ENCODE measurements at places on chromosomes 6 and 20.

- DNase-seq: no peak
These were observed 158.3 kb downstream of the DOK5 start for GRCh38 chr20:54633374-54634355.

DNA sequence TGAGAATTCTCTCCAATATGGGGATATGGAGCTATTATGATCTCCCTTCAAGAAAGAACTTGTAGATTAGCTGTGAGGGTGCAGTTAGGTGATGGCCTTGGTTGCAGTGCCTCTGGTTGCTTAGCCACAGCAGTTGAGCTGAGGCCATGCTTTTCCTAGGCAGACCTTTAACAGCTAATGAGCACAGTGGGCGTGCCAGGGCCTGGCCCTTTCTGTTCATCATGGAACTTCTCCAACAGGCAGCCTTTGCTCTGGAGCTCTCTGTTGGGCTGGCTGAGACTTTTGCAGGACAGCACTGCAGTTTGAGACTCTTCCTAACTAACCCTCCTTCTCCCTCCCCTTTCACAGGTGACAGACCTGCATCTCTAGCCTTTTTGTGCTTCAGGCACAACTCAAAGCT, 39.7 kb upstream of the TMEM170B start:
- no peak for DNase-seq

DNA sequence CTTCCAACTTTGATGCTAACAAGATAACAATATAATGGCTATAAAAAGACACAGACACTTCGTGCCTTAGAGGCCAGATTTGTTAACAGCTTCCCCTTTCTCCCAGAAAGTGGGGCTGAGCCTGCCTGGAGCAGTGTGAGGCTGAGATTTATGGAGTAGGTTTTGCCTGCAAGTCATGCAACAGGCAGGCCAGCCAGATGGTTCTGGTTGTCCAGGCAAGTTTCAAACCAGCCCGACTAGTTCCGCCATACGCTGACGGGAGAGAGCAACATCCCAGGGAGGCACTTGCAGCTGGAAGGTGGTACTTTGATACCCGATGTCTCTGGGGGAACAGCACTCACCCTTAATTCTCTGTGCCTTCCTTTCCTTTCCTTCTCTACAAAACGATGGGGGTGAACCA, 81.3 kb upstream of the NAA20 start:
- no peak for DNase-seq

DNA sequence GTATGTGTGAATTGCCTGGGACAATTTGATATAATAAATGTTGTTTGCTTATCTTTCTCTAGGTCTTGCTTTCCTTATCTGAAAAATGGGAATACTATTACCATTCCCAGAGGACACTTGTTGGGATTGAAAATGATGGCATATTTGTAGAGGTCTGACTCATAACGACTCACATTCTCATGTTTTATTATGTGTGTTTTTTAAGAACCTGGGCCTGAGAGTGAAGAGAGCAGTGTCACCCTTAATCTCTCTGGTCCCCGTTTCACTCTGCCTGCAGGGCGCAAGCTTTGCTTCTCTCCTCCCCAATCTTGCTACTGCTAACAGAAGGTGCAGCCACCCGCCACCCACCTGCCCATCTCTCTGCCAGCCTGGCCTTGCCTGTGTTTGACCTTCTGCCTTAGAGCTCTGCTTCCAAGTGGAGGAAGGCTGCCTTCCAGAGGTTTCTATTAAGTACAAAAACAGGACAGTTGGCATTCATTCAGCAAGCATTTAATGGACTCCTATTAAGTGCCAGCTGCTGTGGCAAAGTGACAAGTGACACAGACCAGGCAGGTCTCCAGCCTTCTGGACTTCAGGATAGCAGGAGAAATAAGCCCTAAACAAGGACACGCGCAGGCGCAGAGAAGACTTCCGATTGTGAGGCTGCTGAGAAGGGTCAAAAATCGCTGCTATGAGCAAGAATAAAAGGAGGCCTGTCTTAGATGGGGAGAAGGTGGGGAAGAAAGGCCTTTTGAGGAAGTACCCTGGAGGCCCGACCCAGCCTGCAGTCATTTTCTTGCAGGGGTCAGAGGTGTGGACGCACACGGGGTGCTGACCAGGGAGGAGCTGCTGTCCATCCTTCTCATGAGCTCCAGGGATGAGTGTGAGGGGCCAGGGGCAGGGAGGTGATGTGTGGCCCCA, 112.5 kb downstream of the JPH2 start:
- no peak for DNase-seq

DNA sequence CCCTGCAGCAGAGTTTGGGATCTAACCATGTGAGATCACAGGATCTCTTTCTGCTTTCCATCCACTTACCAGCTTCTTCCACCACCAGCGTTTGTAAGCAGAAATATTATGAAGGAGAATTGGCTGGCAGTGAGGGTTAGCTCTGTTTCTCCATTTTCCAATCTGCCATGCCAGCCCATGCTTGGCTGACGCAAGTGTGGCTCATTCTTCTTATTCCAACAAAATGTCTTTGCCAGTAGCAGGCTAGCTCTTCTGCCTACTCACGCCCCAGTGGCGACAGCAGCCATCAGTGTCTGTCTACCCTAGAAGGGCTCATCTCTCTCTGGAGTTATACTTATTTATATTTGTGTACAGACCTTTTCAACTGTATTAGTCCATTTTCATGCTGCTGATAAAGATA, 286.2 kb downstream of the FARS2 start:
- DNase-seq: no peak

- DNase-seq: no peak
These were observed 141.0 kb upstream of the BTBD3 start for GRCh38 chr20:11776687-11777086.

GRCh38 chr6:161943561-161943960, 669.7 kb upstream of the AGPAT4 start:
- no peak for DNase-seq

DNA sequence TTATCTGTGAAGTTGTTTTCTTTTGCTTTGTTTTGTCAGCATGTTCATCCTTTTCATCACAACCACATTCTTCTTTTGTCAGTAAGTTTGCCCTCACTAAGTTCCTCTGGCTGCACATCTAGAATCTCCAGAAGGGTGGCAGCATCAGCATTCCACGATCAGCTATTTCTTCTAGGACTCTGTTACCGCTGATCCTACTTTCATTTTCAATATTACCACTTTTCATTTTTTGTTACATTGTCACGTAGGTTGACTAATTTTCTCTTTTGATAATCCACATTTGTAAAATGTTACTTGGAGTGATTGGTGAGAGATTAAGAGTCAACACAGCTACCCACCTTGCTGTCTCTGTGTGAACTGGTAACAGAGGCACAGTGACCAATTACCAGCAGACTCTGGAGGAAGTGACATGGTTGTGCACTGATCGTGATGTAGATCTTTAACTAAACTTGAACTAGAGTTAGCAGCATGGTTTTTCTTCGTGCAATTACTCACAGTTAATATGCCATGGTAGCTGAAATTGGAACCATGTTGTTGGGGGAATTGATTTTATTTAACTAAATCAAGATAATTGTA, 307.9 kb upstream of the SLC35B3 start:
- no peak for DNase-seq

- no peak for DNase-seq
These were observed 326.6 kb downstream of the ZFAND3 start for GRCh38 chr6:38146021-38146733.

DNA sequence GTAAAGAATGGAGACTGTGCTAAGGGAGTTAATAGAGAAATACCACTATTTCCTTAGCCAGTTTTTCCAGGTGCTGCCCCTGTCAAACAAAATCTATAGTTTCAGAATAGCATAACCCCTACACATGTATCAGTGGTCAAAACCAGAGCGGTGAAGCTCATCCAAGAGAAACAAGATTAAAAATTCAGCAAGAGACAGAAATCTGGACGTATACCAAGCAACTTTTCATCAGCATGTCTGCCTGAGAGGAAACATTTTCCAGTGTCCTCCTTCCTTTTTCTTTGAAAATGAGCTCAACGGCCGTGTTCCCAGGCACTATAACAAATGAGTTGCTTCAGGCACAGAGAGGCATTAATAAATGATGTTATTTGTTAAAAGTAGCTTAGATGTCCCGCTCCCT, 416.5 kb downstream of the BCKDHB start:
- no peak for DNase-seq

DNA sequence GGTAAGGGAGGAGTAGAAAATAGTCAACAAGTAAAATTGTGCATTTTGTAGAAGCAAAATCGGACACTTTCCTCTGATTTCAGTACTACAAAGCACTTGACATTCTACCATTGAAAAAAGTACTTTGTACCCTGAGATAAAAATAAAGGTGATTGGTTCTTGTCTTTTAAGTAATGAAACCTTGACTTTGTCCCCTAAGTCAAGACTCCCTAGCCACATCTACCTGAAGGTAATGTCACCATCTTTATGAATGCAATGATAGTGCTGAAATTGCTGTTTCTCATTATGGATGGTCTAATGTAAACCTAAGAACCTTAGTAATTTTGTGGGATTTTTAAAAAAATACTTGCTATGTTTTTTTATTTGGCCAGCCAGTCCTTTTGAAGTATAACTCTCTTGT, 2.4 kb upstream of the MAN1A1 start:
- no peak for DNase-seq

GRCh38 chr6:17780061-17780460, 73.3 kb upstream of the NUP153 start:
- DNase-seq: no peak

DNA sequence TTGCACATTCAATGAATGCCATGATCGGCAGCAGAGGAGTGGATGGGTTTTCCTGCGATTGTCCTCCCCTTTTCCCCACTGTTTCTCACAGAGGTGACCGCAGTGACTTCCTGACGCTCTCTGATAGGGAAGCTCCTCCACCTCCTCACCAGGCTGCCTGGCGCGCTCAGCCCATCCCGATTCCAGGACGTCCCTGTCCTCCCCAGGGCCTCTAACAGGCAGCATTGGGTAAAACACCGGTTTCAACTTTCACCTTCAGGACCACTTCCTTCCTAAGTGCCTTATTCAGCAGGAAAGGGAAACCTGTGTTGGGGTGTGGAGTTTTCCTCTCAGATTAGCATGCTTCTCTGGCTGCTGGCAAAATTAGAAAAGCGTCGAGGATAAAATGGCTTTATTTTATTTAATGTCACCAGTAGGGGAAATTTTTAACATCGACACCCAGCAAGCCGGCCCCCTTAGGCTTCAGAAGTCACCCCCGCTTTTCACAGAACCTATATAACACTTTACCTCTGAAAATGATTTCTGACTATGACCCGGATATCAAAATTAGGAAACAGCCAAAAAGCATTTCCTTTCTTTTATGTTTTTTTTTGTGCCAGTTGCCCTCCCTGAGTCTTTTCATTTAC, 570.4 kb upstream of the GJE1 start:
- no peak for DNase-seq

GRCh38 chr6:154805288-154805911, 72.2 kb downstream of the SCAF8 start:
- DNase-seq: no peak

GRCh38 chr20:45444050-45444449, 25.5 kb upstream of the WFDC2 start:
- DNase-seq: no peak

DNA sequence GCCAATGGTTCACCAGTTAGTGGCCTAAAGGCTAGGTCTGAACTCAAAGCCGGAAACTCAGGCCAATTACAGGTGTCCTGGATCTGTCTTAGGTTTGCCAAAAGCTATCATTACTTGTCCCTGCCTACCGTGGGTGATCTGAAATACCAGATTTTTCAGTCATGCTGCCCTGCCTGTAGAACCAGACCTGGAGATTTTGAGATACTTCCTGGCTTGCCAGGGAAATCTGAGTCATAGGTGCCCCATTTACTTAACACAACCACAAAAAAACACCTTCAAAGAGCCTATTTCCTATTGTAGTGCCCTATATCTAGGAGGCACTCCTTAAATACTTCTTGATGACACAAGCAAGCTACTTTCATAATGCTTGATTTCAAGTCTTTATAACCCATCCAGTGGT, 13.9 kb upstream of the RANBP9 start:
- DNase-seq: no peak

DNA sequence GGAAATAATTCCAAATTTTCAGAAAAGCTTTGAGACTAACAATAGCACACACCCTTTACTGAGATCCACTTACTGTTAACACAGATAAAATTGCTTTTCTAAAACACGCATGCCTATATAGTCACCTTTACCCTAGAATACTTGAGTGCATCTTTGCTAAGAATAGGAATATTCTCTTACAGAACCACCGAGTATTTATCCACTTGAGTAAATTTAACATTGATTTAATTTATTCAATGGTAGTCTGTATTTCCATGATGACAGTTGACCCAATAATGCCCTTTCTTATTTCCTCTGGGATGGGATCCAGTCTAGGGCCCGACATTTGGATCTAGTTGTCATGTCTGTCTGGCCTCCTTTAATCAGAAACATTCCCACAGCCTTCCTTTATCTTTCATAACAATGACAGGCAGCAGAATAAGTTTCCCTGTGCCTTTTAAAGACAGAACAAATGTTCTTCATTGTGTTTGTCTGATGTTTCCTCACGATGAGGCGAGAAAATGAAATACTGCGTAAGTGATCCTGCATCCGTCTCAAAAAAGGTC, 56.6 kb upstream of the ERVFRD-1 start:
- DNase-seq: no peak

- no peak for DNase-seq
These were observed 379.8 kb downstream of the UTRN start for GRCh38 chr6:144664947-144665346.

GRCh38 chr6:21149470-21149869, 444.1 kb upstream of the SOX4 start:
- no peak for DNase-seq

DNA sequence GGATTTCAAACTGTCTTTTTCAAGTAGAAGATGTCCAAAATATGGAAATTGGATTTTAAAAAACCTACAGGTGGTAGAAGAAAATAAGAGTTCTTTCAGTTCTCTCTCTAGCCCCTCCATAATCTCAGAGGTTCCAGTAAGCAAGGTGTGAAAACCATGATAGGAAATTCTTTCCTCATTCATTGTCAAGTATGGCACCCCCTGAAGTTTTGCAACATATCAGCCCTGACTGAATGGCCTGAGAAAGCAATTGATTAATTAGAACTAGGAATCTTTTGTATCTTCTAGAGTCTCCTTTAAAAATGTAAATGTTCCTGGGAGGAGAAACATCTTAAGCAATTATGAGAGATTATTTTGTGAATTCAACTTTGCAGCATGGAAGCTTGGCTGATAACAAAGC, 198.7 kb upstream of the STXBP5 start:
- no peak for DNase-seq

DNA sequence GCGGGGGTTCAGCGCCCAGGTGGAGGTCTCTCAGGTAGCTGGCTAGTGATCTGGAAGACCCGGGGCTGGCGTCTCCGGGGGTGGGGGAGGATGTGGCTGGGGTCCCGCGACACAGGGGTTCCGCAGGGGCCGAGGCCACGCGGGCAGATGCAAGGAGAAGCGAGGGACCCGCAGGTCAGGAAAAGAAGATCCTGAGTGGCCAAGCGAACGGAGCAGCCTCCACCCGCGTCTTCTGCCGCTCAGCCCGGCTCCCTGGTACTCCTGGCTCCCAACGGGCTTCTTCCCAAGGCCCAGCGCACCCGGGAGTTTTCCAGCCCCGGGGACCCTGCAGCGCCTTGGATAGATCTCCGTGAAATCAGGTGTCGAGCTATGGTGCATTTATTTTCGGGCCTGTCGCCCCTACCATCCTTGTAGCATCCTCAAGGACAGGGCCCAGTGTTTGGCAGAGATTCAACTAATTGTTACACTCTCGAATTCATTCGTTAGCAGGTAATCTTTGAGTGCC, 682 bp upstream of the CHD6 start:
- peak; percentile 18 for DNase-seq

Measured in gastrocnemius medialis (tissue), 4 donors.